ENCODE measurements at places on chromosomes 2 and 18.

- no peak for DNase-seq
These were observed 33.7 kb downstream of the RAMP1 start for GRCh38 chr2:237892984-237893595.

DNA sequence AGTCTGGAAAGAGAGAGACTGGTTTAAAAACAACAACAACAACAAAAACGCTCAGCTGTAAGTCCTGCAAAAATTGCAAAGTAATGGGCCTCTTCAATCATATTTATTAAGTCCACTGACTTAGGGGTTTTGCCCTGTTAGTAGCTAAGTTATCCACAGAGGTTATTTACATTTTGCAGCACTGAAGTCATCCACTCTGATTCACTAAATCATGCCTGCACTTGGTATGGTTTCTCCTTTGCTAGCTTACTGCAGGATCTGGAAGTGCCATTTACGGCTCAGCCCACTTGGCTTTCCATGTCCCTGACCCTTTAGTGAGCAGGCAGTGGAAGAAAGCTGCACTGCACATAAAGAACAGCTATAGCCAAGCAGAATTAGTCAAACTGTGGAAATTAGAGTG is 484.4 kb downstream of the NRXN1 start:
- no peak for DNase-seq

GRCh38 chr2:226971770-226972169 is 135.9 kb downstream of the RHBDD1 start:
- no peak for DNase-seq

- DNase-seq: peak; percentile 90
These were observed 133.6 kb downstream of the SP3 start for GRCh38 chr2:173831312-173832229.

GRCh38 chr2:2942906-2943305 is 434.7 kb downstream of the EIPR1 start:
- DNase-seq: no peak

GRCh38 chr18:76524477-76524876 is 29.4 kb upstream of the ZNF516 start:
- DNase-seq: no peak

- no peak for DNase-seq
These were observed 792.6 kb downstream of the PLCL1 start for GRCh38 chr2:198596985-198597384.

GRCh38 chr2:158995677-158996049 is 27.2 kb downstream of the TANC1 start:
- no peak for DNase-seq

GRCh38 chr2:183935005-183935404 is 663.3 kb upstream of the ZNF804A start:
- DNase-seq: no peak

- no peak for DNase-seq
These were observed 312 bp downstream of the NR4A2 start for GRCh38 chr2:156332284-156332533.

DNA sequence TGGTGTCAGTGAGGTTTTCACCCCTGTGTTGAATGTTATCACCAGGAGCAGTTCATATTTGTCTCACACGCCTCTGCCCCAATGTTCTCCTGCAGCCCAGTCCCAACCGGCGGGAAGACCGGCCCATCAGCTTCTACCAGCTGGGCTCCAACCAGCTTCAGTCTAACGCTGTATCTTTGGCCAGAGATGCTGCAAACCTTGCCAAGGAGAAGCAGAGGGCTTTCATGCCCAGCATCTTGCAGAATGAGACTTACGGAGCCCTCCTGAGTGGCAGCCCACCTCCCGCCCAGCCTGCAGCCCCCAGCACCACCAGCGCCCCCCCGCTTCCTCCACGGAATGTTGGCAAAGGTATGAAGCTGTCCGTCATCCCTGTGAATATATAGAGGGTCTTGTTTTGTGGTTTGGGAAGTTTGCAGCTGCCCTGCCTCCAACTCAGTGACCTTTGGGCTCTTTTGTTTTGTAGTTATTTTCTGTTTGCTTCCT is 35.1 kb downstream of the ITGB1BP1 start:
- no peak for DNase-seq
